NCI-H1930 (cell line): ENCODE measurements at places on chromosomes 5 and 9.

DNA sequence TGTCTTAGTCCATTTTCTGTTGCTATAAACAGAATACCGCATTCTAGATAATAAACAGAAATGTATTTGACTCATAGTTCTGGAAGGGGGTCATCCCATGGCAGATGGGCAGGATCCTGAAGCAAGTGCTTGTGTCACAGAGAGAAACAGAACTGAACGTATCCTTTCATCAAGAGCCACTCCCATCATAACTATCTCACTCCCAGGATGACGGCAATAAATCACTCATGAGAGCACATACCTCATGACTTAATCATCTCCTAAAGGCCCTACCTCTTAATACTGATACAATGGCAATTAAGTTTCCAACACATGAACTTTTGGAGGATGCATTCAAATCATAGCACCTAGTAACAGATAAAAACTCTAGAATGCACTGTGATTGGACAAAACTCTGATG lies 142.9 kb downstream of the CAMK4 start:
- DNase-seq = no peak

- no peak for DNase-seq
Observed at GRCh38 chr5:116084287-116084691, 536 bp upstream of the COMMD10 start.

DNA sequence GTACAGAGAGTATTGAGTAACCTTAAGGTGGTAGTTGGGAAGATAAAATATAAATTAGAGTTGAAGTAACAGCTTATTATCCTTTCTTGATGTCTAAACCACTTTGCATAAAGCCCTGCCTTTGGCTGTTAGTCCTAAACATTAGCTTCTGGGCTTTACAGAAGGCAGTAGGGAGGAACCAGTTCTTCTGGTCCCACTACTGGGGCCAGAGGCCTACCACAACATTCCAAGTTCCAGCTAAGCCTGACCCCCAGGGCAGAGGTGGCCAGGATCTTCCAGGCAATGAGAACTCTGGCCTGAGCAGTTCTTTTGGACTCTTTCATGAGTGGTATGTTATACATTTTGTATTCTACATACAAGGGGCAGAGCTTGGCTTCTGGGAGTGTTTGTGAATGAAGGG lies 26.1 kb downstream of the DNAI1 start:
- no peak for DNase-seq

GRCh38 chr9:95060234-95060633 lies 257.3 kb downstream of the FANCC start:
- no peak for DNase-seq

GRCh38 chr5:158648631-158649030 lies 451.1 kb downstream of the EBF1 start:
- DNase-seq = no peak

DNA sequence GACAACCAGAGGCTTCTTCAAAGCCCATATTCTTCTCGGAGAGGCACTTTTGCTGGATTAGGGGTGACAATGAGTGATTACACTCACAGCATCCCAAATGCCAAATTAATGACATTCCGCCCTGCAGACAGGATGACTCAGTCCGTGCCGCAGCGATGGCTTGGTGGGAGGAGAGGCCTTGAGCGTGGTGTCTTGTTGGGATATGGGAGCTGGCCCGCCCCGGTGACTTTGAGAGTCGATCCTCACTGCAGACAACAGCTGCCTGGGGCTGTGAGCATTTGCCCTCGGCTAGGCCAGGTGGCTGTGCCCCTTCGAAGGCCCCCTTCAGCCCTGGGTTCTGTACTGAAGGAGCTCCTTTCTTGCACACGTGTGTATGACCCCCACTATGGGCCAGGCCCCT lies 29.8 kb downstream of the OLFM1 start:
- DNase-seq = no peak

DNA sequence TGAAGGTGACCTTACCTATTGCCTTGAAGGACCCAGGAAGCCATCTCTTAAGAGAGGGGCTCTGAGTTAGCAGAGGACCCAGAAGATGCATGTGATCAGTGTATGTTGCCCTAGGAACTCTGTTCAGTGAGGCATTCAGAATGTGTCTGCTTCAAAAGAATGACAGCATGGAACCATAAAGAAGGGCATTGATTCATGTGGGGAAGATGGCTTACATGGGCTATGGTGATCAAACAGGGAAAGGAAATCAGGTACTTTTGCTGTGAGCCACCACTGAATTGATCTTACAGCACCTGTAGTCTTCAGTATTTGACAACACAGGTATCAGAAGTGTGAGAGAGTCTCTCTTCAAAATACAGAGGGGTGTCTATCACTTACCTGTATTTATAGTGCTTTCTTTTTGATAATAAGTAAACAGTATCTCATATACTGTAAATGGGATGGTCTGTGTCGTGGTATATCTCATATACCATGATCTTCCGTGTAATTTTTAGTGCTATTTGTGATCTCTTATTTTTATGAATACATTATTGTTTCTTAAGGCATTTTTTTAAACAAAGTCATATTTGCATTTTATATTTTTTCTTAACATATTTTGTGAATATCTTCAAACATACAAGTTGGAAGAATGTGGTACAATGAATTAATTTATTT lies 57.0 kb downstream of the FOCAD start:
- no peak for DNase-seq

- no peak for DNase-seq
Observed at GRCh38 chr9:108443019-108443633, 412.7 kb downstream of the ACTL7B start.

GRCh38 chr5:27598576-27598975 lies 560.2 kb upstream of the CDH9 start:
- no peak for DNase-seq

DNA sequence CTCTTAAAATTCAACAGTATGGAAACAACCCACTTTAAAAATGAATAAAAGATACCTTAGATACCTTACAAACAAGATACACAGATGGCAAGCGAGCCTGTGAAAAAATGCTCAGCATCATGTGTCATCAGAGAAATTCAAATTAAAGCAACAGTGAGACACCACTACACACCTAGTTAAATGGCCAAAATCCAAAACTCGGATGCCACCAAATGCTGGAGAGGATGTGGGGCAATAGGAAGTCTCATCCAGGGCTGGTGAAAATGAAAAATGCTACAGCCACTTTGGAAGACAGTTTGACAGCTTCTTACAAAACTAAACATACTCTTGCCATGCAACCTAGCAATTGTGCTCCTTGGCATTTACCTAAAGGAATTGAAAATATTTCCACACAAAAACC lies 17.9 kb downstream of the DUSP1 start:
- no peak for DNase-seq

DNA sequence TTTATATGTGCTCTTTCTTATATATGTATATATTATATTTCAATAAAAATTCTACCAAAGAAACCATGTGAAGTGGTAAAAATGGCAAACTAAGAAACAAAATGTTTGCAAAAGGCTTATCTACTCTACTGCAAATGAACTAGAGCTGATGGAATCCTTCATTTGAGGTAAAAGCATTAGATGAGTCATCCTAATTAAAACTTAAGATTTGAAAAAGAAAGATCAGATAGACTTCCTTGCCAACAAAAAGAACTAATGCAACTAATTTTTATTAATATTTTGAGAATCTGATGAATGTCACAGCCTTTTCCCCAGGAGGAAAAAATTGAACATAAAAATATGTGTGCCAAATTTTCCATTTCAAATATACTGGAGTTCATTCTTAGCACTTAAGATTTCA lies 84.1 kb upstream of the SLCO4C1 start:
- no peak for DNase-seq

DNA sequence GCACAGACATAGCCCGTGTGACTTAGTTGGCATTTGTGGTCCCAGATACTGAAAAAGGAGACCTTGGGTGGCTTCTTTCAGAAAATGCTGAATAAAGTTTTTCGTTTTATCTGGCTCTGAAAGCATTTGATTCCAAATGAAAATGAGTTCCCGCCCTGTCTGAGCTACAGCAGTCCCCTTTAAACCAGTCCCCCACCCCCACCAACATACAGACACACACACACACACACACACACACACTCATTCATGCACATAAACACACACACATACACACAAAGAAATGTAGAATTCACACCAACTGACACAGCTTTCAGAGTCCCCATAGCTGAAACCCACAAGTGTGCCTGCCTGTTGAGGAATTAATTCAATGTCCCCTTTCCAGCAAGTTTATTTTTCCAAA lies 97.0 kb upstream of the SMARCA2 start:
- DNase-seq = no peak

DNA sequence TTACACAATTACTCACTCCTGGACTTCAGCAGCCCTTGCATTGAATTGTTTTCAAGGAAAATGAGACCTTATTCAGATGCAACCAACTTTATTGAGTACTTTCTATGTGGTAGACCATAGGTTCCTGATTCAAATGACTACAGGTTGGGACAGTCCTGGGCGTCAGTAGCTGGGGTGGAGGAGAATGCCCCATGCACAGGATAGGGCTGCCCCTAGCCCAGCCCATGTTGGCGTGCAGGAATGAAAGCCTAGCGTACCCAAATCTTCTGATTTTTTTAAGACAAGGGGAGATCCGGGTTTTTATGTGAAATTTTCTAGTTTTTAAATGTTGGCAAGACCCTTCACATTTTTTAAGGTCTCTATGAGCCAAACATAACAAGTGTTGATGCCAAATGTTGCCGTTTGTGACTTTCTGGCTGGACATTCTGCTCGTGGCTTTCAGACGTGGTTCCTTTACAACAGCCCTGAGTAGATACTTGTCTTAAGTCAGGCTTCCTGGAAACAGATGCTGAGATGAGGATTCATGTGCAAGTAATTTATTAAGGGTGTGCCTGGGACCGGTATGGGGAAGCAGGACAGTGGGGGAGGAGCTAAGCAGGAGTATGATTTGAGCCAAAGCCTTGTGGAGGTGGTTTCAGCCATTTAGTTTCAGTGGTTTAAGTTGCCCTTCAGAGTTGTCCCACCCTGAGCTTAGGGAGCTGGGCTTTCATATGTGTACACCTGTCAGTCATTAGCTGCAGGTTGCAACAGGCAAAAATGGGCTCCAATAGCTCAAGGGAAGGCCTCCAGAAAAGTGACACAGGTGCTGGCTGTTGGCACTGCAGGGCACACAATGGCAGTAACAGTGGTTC lies 154.1 kb downstream of the NTRK2 start:
- DNase-seq = no peak

GRCh38 chr9:69937833-69938535 lies 105.7 kb upstream of the MAMDC2 start:
- DNase-seq = no peak

GRCh38 chr5:57033103-57033502 lies 81.2 kb upstream of the MIER3 start:
- no peak for DNase-seq

DNA sequence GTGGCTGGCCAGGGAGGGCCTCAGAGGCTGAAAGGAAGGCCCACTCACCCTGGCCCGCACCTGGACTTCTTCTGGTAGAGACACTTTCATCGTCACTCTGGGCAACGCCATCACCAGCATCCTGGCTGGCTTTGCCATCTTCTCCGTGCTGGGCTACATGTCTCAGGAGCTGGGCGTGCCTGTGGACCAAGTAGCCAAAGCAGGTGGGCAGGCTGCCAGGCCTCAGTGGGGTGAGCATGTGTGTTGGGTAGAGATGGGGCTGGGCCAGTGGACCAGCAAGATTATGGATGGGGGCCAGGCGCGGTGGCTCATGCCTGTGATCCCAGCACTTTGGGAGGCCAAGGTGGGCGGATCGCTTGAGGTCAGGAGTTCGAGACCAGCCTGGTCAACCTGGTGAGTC lies 12.6 kb downstream of the SLC6A7 start:
- no peak for DNase-seq

DNA sequence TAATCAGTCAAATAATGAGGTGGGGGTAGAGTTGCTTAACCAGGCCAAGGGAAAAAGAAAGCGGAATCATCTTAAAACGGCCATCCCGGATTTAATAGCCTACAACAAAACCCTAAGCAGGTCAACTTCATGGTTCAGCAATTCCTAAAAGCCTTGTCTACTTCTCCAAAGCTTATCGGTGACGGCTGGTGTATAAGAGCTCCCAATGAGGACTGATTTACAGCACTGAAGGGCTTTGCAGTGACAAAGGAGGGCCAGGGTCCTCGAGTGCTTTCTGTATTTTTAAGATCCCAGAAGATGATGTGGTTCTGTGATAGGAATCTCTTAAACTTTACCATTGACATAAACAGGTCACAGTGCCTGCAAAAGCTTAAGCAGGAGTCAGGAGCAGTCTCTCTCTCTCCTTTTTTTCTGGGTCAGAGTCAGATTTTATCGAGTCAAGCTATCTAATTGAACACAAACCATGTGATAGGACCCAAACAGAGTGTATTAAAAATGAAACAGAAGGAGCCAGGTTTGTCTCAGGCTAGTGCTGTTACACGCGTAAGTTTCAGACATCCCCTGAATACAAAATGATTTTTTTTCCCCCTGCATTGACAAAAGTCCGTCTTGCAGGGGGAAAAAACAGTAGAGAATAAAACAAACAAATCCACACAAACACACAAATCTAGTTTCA lies 663.6 kb upstream of the ZNF608 start:
- DNase-seq = no peak

- no peak for DNase-seq
Observed at GRCh38 chr9:123562844-123563346, 206.9 kb downstream of the CRB2 start.

DNA sequence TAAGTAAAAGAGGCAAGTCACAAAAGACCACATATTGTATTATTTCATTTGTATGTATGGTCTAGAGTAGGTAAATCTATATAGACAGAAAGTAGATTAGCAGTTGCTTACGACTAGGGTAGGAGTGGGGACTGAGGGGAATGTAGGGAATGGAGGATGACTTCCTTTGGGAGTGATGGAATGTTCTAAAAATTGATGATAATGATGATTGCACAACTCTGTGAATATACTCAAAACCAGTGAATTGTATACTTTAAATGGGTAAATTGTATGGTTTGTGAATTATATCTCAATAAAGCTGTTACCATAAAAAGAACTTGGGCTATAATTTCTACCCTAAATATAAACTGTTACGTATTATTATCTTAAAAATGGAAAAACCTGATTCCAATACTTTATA lies 35.0 kb downstream of the ADAMTS6 start:
- DNase-seq = no peak

GRCh38 chr9:79134654-79135053 lies 437.1 kb upstream of the TLE4 start:
- no peak for DNase-seq

DNA sequence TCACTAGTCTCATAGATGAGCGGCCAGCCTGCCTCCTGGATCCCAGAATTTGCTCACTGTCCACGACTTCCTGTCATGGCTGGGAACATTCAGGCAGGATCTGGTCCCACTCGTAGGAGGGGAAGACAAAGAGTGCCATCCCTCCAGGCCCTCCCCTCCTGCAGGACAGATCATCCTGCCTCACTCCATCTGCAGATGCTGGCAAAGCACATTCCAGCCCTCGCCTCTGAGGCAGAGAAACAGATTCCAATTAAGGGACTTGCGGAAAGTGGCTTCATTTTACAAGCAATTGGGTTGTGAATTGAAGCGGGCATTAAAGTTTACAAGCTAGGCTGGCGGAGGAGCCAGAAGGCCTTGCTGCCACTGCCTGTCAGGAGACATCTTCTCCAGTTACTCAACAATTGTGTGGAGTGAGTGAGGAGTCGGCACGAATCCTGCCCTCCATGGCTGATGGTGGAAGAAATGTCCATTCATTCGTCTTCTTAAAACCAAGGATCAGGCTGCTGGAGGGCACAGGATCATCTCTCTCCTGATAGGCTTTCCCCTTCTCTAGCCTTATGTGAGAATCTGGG lies 41.8 kb upstream of the KCNMB1 start:
- no peak for DNase-seq
